Upper lobe of right lung (tissue), 1 donor: ENCODE measurements at places on chromosomes 2 and 18. TPM values are rescaled to one million over a fixed set of nuclear protein-coding genes. Genes with fewer than 3 reads are reported as not detected.

RAB17 gene
- total RNA-seq, result 50.9 TPM

CXCR4 gene
- total RNA-seq, result 45.2 TPM

NAT8 gene
- total RNA-seq, result not detected

MAB21L4 gene
- 22.2 TPM for total RNA-seq

EFHD1 gene
- total RNA-seq, result 10.7 TPM

HOXD11 gene
- not detected for total RNA-seq

GNAL gene
- total RNA-seq, result 4.3 TPM

GAREM1 gene
- total RNA-seq, result 11.5 TPM

ZNF512 gene
- 30.8 TPM for total RNA-seq

PLCL1 gene
- 7.7 TPM for total RNA-seq

CCDC88A gene
- 86.1 TPM for total RNA-seq

KCNG2 gene
- 0.46 TPM for total RNA-seq
